ENCODE measurements at places on chromosomes 1 and 21.

- DNase-seq: no peak
These were observed 103.0 kb upstream of the PLXNA2 start for GRCh38 chr1:208347191-208347590.

DNA sequence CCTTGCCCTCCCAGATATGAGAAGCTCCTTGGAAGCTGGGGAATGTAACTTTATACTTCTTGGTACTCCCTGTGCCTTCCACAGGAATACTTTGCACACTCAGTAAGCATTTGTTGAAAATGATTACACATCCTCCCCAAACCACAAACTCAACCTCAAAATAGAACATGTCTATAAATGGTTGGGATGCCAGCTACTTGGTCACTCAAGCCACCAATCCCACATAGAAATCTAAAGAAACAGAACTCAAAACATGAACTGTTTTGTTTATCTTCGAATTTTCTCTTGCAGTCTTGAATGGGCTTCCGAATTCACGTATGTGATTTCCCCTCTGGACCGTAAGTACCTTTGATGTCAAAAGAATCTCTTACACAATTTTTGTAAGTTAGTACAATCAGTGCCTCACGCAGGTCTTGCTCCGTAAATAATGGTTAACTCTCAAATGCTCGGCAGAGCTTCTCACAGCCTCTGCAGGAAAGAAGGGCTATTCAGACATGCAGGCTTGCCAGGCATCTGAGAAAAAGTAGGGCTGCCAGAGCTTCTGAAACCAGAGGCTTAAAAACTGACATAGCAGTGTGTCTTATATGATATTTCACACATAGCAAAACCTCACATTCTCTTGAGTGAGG lies 26.9 kb downstream of the SORT1 start:
- no peak for DNase-seq

DNA sequence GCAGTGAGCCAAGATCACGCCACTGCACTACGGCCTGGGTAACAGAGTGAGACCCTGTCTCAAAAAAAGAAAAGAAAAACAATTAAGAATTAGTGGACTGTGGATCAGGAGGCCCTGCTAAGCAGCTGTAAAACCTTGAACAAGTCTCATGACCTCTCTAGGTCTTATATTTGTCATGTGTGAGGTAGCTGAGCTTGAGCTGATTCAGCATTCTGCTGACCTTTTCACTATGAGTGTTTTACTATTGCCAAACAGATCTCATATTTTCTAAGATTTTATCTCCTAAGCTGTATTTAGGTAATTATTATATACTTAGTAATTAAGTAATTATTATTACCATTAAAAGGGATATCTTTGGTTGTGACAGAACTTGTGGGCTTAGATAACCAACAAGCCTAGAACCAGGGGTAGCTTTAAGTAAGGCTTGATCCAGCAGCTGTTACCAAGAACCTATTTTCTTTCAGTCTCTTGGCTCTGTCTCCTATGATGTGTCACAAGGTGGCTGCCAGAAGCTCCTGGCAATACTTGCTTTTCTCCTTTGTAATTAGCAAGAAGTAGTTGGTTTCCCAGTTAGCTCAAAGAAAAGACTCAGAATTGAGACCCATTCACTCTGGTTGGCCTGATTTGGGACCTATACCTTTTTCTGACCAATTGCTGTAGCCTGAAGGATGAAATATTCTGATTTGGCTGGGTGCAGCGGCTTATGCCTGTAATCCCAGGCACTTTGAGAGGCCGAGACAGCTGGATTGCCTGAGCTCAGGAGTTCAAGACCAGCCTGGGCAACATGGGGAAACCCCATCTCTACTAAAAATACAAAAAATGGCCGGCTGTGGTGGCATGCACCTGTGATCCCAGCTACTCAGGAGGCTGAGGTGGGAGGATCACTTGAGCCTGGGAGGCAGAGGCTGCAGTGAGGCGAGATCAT lies 8.5 kb upstream of the ZC3H12A start:
- no peak for DNase-seq

- DNase-seq: no peak
These were observed 431 bp upstream of the C1orf52 start for GRCh38 chr1:85259912-85260274.

DNA sequence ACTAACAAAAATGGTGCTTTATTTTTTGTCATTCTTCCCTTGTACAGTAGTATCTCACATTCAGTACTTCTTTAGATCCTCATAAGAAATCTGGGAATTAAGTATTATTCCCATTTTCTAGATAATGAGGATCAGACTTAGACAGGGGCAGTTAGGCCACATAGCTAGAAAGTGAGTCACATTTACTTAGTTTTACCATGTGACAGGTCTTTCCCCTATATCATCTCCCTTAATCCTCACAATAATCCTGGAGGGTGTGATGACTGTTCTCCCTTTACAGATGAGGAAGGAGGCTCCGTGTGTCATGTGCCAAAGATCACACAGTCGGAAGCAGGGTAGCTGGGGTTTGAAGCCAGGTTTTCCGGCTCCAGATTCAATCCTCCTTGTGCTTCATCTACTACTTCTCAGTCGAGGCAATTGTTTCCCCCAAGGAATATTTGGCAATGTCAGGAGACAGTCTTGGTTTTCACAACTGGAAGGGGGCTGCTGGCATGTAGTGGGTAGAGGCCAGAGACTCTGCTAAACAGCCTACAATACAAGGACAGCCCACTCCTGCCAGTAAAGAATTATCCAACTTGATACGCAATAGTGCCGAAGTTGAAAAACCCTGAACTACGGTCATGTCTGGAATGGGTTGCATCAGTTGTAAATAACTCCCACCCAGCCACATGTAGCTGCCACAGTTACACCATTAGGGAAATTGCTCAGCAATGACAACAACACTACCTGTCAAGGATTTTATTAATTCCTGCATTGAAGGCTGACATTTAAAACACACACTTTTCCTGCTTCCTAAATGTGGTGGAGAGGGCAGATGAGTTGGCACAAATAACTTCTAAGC lies 54.5 kb downstream of the C8B start:
- no peak for DNase-seq

- no peak for DNase-seq
These were observed 110.7 kb upstream of the TMEM51 start for GRCh38 chr1:15042866-15043265.

DNA sequence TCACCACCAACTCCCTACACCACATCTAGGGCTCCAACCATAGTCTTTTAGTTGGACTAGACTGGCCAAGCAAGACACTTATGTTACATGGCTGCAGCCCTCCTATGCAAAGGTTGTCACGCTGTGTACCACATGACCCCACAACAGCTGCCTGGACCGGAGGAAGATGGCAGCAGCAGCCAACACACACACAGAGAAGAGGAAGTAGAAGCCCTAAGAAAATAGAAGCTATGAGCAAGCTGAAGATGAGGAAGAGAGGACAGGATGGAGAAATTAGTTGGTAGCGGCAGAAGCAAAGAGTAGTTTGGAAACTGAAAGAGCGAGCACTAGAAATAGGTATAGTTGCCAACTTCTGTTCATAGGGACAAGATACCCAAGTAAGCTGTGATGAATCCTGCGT lies 60.8 kb upstream of the RALGPS2 start:
- no peak for DNase-seq

GRCh38 chr1:153636312-153636711 lies 2.4 kb downstream of the CHTOP start:
- no peak for DNase-seq

DNA sequence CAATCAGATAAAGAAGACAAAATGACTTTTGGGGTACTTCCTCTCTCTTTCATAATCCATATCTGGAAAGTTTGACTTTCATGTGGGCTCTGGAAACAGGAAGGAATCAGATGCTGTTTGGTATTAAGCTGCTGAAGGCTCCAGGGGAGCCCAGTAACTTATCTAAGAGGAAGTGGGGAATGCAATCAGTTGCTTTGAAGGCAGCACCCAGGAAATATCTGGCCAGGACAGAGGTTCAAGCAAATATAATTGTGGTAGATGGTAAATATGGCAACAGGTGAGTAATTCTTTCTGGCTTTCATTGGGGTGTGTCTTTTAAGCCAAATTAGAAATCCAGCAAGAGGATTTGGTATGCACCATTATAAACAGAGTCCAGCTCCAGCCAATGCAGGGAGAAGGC lies 44.4 kb downstream of the COLGALT2 start:
- no peak for DNase-seq

DNA sequence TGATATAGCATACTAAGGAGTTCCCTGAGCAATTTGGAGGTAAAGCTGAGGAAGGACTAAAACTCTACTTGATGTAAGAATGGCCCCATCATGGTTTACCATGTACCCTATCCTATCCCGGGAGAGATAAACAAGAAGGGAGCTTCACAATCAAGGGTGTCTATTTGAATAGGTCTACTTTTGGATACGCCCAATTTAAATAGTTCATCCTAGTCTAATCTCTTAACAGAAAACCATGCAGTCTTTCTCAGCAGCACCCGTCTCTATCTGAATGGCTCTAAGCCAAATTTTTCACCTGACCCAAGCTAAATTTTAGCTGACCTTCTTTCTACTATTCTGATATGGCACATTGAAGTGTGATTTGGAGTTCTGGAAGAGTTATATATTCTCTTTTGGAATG lies 122.0 kb downstream of the TNNI3K start:
- DNase-seq: no peak

DNA sequence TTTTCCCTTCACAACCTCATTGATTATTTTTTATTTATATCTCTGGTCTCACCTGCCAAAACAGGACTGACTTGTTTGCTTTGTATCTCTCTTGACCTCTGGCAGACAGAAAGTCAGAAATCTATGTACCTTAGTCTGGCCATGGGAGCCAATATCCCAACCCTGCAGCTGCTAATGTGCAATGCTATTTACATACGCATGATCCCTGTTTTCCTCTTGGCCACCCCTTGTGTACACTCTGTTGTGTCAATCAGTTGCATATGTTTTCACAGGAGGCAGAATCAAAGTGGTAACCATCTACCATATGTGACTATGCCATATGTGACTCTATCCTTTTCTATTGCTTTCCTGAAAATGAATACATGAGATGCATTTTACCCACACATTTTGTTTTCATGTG lies 688.8 kb downstream of the PLA2G4A start:
- DNase-seq: no peak

GRCh38 chr1:209815931-209816341 lies 10.0 kb upstream of the IRF6 start:
- DNase-seq: no peak

- no peak for DNase-seq
These were observed 19.7 kb downstream of the ARHGEF11 start for GRCh38 chr1:157025856-157026255.

DNA sequence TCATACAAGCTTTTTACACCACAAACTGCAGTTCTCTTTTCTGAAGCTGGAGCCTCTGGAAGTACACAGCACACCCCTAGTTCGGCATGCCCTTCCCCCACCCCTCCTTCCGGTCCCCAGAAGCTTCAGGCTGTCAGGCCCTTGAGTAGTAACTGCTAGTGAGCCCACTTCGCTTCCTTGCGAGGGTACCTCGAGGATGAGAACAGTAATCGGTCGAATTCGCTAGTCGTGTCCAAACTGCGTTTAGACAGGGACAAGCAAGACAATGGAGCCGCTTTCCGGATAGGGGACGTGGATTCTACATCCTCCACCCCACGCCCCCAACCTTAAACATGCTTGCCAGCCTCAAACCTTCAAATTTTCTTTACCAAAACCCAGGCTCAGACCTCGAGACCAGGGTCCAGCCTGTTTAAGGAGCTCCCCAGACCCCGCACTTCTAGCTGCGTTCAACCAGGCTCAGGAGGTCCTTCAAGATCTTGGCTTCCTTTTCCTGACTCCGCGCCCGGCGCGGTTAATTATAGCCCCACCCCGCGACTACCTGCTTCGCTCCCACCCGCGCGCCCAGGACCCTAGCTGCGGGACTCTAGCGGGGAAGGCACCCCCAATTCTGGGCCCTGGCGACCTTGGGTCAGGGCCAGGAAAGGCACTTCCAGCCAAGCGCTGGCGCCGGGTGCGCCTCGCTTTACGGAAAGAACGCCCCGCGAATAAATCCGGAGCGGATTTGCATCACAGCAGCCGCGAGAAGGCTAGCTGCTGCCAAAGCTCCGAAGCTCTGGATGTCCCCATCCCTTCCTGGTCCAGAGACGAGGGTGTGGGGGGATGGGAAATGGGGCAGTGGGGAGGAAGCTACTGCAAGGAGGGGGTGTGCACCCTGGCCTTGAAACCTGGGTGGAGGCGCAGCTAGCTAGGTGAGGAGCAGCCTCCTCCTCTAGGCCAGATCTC lies 8.1 kb upstream of the TSPAN1 start:
- DNase-seq: peak; percentile 44

DNA sequence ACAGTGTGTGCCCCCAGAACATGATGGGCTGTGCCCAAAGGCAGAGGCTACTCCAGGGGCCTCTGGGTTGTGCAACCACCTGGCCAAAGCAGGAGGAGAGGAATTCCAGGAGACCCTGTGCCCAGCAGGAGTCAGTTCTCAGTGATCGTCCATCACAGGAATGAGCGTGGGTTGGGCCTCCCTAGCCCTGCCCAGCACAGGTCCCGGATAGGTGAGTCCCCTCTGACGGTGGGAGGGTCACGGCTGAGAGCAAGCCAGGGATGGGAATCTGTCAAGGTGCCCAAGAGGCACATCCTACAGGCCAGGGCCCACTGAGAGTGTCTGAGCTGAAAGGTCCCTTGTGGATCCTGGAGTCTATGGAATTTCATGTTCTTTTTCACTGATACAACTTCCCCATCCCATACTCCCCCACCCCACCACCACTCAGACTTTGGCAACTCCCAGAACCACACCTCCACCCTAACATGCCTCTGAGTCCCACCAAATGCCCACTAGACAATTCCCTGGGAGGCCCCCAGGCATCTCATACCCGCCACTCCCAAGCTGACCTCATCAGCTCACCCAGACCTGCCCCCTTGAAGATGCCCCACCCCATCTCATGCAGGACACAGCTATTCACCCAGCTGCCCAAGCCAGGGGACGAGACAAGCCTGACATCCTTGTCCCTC lies 3.1 kb downstream of the GJB4 start:
- no peak for DNase-seq

- no peak for DNase-seq
These were observed 27.1 kb upstream of the HAO2 start for GRCh38 chr1:119341372-119341947.

- peak; percentile 63 for DNase-seq
These were observed 1.3 kb downstream of the S1PR1 start for GRCh38 chr1:101238031-101238628.

- no peak for DNase-seq
These were observed 88.9 kb downstream of the XPR1 start for GRCh38 chr1:180720753-180721152.

Measured in CD4-positive, alpha-beta T cell treated with Interleukin-4 for 1 hour (primary cell).